Activated T-helper 1 cell treated with anti-CD3 and anti-CD28 coated beads, Interleukin-2, amount 50 U/mL, for 16 hours (primary cell): ENCODE measurements at places on chromosomes 5 and 9.

- no peak for DNase-seq
These were observed 39.2 kb downstream of the SHC3 start for GRCh38 chr9:89139455-89139854.

DNA sequence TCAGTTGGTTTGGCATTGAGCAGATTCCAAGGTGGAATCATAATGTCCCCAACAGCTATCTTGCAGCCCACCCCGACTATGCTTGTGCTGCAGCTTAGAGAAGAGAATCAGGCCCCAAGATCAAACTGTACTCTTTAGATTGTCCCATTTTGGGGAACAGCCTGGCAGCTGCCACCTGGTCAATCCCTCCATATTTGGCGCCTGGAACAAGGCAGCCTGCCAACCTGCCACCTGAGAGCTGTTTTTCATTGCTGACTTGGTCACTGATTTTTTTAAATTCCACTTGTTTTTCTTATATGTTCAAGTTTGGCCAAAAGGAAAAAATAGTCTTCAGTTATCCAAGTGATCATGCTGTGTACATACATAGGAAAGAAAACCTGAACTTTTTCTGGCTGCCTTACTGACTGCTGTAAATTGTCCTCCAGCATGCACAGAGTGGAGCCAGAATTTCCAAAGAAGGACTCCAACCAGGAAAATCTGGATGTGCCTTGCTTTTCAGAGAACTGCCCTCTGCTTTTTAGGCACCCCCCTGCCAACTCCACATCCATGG, 504.2 kb downstream of the ENC1 start:
- DNase-seq = no peak

DNA sequence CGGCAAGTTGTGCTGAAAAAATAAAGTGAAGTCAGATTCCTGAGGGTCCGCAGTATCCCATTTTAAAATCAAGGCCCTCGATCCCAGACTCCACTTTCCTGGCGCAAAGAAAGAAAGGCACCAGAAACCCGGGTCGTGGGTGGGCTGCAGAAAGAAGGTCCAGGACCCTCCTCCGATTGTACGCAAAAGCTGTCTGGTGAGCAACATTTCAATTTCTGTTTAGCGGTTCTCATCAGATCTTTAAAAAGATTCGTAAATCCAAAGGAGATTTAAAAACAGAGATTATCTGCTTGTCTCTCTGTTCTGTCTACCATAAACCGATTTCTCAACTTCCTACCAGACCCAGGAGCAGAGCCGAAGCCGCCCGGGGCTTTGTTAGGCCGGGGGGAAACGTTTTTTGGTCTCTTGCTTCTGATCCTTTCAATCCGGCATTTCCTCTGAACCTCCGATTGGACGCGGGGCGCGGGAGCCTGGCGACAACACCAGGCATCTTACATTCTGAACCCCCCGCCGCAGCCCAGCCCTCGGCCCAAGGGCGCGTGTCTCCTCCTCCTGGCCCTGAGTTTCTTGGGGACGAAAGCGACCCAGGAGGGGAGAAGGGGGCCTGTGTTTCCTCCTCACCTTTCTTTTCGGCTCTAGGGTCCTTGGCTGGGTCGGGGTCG, 746 bp downstream of the NKX2-5 start:
- DNase-seq = no peak

DNA sequence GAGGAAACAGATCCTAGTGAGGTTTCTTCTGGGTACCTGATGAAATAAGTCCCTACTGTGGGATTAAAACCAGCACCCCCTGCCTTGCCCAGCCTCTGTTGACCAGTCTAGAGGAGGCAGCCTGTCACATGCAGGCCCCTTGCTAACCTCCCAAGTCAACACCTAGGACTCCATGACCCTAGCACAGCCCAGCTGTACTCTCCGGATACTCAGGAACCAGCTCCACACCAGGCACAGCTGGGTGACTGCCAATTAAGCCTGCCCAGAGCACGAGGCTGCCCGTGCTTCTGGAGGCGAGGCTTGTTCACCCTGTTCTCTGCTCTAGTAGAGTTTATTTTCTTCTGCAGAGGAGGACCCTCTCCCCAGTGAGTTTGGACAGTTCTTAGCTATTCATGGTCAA, 92.5 kb downstream of the SNX24 start:
- DNase-seq = no peak

DNA sequence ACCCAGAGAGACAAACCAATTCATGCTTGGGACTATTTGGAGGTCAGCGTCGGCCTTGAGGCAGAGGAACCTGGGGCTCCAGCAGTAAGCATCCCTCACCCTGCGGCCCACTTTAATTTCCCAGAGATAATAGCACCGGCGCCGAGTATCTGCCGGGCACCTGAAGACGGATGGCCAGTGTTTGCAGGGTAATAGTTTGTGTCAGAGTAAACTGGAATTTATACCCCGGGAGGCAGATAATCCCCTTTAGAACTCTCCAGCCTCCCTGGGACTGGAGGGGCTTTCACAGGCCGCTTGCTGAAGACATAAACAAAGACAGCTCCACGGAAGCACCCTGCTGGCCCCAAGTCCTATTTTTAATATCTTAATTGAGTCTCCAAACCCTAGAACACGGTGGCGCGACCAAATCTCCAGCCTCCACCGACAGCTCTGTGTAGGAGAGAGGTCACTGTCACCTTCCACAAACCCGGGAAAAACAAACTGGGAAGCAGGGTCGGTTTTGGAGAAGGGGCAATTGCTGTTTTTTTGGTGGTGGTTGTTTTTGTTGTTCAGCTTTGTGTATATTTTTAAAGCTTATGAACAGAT, 17.4 kb upstream of the FCN1 start:
- DNase-seq = no peak

GRCh38 chr9:120397453-120397852, 182.5 kb downstream of the CDK5RAP2 start:
- DNase-seq = no peak

GRCh38 chr5:114146398-114146797, 215.5 kb upstream of the KCNN2 start:
- no peak for DNase-seq

DNA sequence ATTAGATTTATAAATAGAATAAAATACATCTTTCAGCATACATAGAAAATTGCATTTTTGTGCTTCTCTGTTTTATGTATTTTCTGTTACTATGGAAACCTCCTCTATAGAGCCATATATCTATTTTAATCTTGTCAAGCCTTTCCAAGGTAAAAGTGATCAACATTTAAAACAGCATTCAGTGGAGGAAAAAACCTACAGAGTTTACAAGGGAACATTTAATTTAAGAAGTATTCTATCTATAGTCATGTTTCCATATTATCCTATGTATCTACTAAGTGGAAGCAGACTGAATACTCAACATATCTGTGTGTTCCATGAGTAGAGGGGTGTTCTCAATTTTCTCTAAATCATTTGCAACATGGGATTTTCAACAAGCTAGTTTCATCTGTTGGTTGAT, 791.4 kb downstream of the CDH18 start:
- no peak for DNase-seq

- no peak for DNase-seq
These were observed 696 bp downstream of the CCL28 start for GRCh38 chr5:43411495-43411894.

- no peak for DNase-seq
These were observed 94.5 kb downstream of the F2RL2 start for GRCh38 chr5:76528547-76529331.

DNA sequence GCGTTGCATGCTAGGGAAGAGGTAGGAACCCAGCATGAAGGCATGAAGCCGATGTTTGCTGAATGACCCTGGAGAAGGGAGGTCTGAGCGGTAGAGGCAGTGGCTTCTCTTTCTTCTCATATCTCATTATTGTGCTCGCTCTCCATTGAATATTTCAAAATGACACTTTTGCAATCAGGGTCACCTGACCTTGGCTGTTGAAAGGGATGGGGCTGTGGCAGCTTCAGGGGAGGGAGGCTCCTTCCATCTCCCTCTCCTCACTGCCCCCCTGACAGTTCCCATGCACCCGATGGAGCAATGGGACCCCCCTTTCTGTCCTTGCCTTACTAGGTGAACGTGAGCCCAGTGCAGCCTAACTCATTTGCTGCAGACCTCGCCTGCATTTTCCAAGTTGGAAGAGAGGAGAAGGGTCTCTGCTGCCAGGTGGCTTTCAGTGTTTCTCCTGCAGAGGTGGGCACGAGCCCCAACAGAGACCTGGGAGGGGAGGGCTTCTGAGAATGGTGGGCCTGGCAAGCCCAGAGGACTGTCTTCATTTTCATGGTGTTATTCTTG, 17.9 kb downstream of the STC2 start:
- no peak for DNase-seq

GRCh38 chr5:61970218-61970617, 335.8 kb upstream of the KIF2A start:
- DNase-seq = no peak

DNA sequence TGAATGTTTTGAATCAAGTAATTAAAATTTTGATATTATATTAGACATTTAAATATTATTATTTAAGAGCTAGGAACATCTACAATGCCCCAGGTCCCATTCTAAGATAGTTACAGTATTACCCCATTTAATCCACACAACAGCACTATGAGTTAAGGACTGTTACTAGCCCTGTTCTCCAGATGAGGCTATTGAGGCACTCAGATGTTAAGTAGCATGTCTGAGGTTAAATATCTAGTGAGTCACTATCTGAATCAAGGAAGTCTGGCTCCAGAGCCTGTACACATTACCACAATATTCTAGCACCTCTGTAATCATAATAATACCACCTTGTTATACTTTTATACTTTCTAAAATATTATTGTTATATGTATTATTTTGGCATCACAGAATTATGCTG, 304.6 kb downstream of the PDE4D start:
- no peak for DNase-seq

GRCh38 chr5:59285300-59286016, 608.1 kb downstream of the PDE4D start:
- no peak for DNase-seq

DNA sequence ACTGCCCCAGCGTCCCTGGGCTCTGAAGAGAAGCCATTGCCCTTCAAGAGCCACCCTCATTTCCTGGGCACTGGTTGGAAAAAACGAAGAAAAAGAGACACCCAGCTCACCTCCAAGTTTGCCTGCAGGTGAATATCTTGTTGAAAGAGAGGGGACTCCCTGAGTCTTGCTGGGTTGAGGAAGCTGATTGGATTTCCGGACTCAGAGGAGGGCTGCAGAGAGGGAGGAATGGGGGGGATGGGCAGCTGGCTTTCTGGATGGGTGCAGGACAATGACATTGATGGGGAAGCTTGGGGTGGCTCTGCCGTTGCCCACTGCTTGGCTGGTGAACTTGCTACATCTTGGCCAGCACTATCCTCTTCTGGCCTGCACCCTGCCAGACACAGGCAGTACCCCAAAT, 31.0 kb upstream of the IER5L start:
- DNase-seq = no peak

DNA sequence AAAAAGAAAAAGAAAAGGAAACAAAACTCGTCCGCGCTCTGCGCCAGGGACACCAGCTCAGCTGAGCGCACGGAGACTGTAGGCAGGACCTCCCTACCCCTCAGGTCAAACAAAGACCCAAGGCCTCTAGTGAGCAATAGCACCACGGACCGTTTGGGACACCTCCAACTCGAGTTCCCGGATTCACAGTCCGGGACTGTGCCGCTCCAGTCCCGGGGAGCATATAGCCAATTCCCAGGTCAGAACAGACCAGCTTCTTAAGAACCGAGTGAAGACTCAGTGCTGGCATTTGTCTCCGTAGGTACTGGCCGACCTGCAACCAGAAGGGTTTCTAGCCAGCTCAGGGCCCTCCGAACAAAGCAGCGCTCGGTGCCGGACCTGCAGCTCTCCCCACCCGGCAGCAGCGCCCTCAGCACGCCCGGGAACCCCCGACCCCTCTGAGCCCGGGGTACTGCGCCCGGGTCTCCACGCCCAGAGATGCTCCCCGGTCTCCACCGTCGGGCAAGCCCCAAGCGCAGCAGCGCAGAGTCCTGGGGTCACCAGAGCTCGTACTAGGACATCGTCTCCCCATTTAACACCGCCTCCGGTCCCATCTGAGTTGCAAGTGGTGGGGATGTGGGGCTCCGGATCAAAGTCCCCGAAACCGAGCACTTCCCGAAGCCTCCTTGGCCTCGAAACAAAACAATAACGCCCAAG, 591 bp downstream of the ABCA1 start:
- no peak for DNase-seq

GRCh38 chr5:87020099-87020934, 247.4 kb upstream of the RASA1 start:
- DNase-seq = no peak

DNA sequence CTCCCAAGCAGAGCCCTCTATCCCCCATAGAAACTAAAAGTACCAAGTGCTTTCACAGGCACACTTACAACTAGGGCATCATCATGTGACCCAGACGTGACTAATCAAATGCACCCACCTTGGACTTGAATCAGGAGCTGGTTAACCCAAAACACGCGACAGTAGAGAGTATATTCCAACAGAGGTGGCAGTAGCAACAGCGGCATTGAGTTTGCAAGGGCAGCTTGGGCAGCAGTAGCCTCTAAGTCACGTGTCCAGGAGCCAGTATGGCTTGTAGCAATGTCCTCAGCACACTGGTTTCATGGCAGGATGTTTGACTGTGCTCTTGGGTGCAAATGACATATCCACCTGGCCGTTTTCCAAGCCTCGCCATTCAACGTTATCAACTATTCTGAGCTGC, 73.4 kb upstream of the DNAH5 start:
- DNase-seq = no peak

GRCh38 chr9:103225702-103226646, 230.8 kb downstream of the CYLC2 start:
- DNase-seq = no peak

DNA sequence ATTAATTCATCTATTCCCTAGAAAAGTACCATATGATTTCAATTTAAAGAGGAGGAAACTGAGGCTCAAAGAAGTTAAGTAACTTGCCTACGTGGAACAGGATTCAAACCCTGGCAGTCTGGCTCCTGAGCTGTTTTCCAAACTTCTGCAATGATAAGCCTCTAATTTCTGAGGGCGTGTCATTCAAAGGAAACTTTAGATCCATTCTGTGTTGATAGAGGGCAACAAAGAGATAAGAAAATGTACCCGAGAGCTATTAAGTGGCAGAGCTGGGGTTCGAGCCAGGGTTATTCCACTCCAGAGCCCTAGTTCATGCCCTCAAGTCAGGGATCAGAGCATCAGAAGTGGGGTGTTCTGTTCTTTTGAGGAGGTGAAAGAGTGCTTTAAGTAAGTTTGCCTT, 131.4 kb downstream of the ARL15 start:
- no peak for DNase-seq

DNA sequence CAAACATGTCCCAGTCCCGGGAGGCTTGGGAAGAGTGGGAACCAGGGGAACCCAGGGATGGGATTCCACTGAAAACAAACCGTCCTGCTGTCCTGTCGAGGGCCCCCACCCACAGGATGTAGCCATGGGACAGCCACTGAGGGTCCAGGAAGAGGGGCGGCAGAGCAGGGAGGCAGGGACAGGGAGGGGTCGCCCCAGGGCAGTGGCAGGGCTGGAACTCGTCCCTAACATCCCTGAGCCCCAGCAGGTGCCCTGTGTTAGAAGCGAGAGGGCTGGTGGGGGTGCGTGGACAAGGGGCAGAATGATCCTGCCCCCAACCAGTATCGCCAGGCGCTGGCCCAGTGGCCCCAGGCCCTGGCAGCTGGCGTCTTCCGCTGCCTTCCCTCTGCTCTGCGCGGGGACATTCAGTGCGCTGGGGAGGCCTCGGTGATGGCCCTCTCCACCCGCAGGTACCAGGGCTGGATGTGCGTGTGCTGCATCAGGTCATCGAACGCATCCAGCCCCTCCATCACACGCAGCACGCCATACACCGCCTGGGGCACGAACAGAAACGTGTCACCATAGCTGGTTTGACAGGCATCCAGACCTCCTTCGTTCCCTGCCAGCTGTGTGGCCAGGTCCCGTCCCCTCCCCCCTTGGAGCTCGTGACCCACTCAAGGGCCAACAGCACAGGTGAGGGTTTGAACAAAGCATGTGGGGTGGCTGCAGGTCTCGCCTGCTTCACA, 6.6 kb downstream of the PTGES2 start:
- no peak for DNase-seq

- DNase-seq = no peak
These were observed 90.0 kb downstream of the ARRDC3 start for GRCh38 chr5:91293131-91293530.
